Type B pancreatic cell (in vitro differentiated cells): ENCODE measurements at places on chromosomes 4 and X.

- DNase-seq, result no peak
These were observed 73.5 kb upstream of the SRD5A3 start for GRCh38 chr4:55272589-55272988.

- no peak for DNase-seq
These were observed 167.5 kb downstream of the ADGRA3 start for GRCh38 chr4:22348410-22348809.

GRCh38 chrX:13506574-13506973 is 62.8 kb upstream of the EGFL6 start:
- no peak for DNase-seq

- no peak for DNase-seq
These were observed 123.6 kb downstream of the STAG2 start for GRCh38 chrX:124085063-124085462.

- no peak for DNase-seq
These were observed 156.1 kb downstream of the RAB28 start for GRCh38 chr4:13327991-13328390.
